Activated naive CD8-positive, alpha-beta T cell treated with anti-CD3 and anti-CD28 coated beads, Interleukin-2, amount 10 ng/mL, durations not matched to agents 7 days and 5 days (primary cell): ENCODE measurements at places on chromosomes 5 and 9. TPM values are rescaled to one million over a fixed set of nuclear protein-coding genes. Genes with fewer than 3 reads are reported as not detected.

GRCh38 chr5:58346041-58346440 is 113.8 kb downstream of the PLK2 start:
- no peak for DNase-seq

DNA sequence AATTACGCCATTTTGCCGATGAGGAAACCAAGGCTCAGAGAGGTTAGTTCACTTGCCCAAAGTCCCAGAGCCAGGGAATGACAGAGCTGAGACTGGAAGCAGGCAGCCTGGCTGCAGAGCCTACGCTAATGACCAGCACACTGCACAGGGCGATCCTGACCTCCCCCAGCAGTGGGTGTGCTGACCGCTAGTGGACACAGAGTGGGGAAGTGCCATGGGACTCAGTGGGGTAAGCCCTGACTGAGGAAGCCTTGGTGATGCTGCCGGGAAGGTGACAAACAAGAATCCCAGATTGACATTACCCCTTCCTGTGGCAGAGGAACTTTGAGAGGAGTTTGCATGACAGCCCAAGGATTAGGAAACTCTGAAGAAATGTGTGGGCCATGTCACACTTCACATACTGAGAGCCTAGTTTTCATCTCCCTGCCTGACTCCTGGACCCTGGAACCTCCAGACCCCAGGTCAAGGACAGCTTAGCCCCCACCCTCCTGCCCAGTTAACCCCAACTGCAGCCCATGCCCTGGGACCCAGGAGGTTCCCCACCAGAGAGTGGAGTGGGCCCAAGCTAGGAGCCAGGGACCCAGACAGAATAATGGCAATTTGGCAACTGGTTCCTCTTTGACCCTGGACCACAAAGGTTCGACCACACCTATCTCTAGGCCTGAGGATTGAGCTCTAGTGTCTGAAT is 19.7 kb upstream of the CSF1R start:
- DNase-seq: no peak

The RAD23B gene
- total RNA-seq: 86.4 TPM

The ARHGEF39 gene
- total RNA-seq: 13.4 TPM

The SIMC1 gene
- 33.2 TPM for total RNA-seq

- no peak for DNase-seq
These were observed 301.2 kb downstream of the DTWD2 start for GRCh38 chr5:118687100-118687499.

DNA sequence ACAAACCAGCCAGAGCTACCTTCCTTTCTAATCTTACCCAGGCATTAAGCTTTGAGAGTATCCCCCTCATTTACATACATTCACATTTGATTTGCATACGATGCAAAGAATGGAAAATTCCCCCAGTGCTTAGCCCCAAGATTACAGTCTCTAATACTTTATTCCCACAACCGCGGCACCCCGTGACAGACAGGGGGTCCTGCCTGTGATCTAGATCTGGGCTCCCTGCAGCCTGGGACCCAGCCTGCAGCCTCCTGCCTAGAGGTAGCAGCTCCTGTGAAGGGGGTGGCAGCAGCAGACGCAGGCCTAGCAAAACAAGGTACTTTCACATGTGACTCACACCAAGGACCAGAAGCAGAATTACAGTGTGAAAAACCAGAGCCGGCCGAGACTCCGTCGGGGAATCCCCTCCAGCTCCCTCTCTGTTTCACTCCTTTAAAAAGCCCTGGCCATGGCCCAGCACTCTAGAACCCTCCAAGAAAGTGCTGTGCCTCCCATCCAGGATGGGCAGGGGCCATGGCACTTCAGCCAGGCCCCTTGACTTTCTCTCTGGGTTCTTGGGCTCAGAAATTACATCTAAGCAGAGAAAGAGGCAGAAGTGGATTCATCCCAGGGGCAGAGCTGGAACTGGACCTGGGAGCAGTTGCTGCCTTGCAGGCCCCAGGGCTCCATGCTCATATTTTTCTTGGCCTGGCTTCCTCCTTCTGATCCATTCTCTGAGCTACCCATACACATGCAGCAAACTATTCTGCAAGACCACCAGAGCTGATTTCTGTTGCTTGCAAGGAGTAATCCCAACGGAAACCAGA is 14.0 kb upstream of the TCF7 start:
- DNase-seq: peak; percentile 71

The NUTM2F gene
- total RNA-seq: not detected

- DNase-seq: peak; percentile 35
These were observed 11.2 kb downstream of the MSANTD3 start for GRCh38 chr9:100437860-100438805.

GRCh38 chr5:135313946-135314345 is 85.1 kb downstream of the MACROH2A1 start:
- DNase-seq: no peak

- DNase-seq: no peak
These were observed 19.7 kb downstream of the C9orf85 start for GRCh38 chr9:71931166-71931565.

The POMT1 gene
- total RNA-seq: 51.4 TPM

The GNE gene
- 16.3 TPM for total RNA-seq

The URM1 gene
- total RNA-seq: 60.7 TPM

The PCDHB8 gene
- not detected for total RNA-seq
